ENCODE measurements at places on chromosomes 11 and 22.

DNA sequence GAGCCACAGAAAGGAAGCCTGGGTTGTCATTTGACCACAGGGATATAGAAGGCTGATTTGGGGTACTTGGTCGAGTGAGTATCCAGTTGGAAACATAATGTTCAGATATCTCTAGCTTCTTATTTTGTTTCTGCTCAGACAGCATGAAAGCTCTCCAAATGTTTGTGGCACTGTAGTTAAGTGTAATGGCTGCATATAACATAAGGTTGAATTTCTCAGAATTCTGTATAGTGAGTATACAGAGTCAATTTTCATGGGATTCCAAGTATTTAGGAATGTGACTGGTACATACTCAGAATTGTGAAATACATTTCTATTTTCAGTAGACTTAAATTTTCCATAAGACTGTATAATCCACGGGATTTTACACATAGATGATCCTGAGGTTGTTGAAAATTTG is 2102.1 kb upstream of the RAG2 start:
- no peak for DNase-seq

- DNase-seq = peak; percentile 89
Measured at GRCh38 chr11:363948-364761, 5.1 kb upstream of the B4GALNT4 start.

- no peak for DNase-seq
Measured at GRCh38 chr11:88277349-88277915, 60.1 kb downstream of the CTSC start.

DNA sequence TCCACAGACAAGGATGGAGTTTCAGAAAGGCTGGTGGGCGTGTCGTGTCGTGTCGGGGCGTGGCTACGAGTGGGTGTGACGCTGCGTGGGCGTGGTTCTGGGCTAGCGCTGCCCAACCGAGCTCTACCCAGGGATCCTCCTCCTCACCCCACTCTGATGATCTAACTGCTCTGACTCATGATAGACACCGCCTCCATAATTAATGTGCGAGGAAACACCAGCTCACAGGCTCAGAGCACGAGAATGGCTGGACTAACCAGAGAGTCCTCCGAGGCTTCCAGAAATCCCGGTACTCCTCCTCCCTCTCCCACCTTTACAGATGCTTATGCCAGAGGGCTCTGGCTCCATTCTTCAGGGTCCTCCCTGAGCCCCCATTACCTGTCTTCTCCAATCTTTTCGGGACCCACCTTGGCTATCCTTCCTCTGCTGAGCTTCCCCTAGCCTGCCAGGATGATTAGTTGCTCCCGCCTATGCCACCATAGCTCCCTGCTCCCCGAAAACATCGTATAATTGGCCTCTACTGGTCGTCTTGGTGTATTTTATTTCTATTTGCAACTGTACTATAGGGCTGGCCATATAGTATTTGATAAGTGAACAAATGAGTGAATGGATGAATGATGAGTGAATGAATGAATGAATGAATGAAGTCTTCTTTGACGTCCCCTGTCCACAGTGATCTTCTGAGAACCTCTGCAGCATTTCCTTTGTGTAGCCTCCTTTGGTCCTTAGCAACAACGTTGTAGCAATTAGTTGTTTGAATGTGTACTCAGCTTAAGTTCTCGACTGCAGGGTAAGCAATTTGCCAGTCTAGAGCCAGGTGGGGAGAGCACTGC is 21.7 kb downstream of the TMPRSS13 start:
- peak; percentile 91 for DNase-seq

GRCh38 chr11:82750643-82751139 is 17.0 kb upstream of the FAM181B start:
- DNase-seq = no peak

- no peak for DNase-seq
Measured at GRCh38 chr11:47667135-47667534, 24.8 kb upstream of the MTCH2 start.

- no peak for DNase-seq
Measured at GRCh38 chr22:36280379-36280778, 27.4 kb downstream of the APOL1 start.

- DNase-seq = no peak
Measured at GRCh38 chr11:92449222-92449621, 224.6 kb downstream of the FAT3 start.

GRCh38 chr11:124762105-124762623 is at the start of gene ESAM:
TSS of gene ESAM (minus strand) at chr11:124762290. CDS start at chr11:124762154, 136 bp downstream.
- peak; percentile 85 for DNase-seq

- peak; percentile 70 for DNase-seq
Measured at GRCh38 chr11:26753723-26754504, 32.1 kb upstream of the SLC5A12 start.

DNA sequence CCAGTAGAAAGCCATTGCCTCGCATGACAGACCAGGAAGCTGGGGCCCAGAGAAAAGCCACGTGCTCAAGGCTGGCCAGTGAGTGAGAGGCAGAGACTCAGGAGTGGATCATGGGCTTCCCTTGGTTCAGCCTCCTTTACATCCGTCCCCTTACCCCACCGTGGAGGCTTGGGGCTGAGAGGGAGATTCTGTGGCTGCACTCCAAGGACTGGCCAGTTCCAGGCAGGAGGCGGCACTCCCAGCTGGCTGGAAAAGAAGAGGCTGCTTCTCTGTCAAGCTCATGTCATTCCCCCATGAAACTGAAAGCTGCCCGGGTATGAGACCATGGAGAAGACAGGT is 6.6 kb upstream of the ASCL2 start:
- DNase-seq = peak; percentile 18

GRCh38 chr11:113015098-113015455 is 53.9 kb downstream of the NCAM1 start:
- DNase-seq = no peak

DNA sequence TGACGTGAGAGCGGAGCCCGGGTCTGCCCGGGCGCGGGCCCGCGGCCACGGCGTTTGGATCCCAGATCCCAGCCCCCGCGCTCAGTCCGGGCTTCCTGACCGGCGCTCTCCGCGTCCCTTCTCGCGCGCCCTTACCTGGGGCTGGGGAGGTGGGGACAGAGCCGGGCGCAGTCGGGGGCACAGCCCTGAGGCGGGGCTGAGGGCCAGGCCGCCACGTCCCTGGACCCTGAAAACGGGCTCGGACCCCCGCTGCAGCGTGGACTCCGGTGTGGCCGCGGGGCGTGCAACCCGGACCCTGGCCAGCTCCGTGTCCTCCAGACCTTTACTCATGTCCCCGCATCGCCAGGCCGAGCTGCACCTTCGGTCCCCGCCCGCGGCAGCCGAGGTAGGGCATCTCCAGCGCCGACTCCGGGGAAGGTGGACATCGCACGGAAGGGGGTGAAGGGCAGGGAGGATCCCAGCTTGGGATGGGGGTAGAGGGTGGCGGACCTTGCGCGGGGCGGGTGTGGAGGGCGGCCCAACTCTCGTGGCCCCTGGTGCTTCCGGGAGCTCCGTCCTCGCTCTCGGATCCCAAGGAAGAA is 9.9 kb upstream of the AIFM3 start:
- DNase-seq = peak; percentile 65

DNA sequence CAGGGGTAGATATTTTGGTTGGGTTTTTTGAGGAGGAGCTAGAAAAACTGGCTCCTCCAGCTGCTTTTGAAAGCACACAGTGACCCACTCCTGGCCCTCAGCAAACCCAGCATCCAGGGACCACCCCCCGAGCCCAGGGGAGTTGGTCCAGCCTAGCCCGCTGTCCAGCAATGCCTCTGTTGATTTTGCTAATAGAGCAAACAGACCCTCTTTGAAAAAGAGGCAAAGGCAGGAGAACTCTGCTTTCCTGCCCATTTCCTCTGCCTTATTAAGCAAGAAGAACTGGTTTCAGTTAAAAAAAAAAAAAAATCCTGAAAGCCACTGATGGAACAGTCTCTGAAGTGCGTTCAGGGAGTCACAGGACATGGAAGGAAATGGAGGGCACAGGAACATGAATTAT is 25.3 kb downstream of the ABTB2 start:
- no peak for DNase-seq

DNA sequence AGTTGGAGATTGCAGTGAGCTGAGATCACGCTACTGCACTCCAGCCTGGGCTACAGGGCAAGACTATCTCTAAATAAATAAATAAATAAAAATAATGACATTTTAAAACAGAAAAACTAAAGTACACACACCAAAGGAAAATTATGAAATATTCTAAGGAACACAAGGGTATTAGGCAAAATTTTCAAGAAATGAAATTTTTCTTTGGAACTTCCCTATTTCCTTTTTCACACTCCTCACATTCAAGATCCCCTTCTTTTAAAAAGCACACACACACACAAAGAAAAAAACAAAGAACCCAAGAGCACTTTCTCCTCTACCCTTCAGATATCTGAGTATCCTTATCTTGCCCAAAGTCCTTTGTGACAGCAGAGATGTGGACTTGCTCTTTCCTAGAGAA is 92.8 kb downstream of the CCDC73 start:
- DNase-seq = no peak

GRCh38 chr11:13216019-13216710 is 61.4 kb upstream of the BMAL1 start:
- no peak for DNase-seq

- DNase-seq = peak; percentile 4
Measured at GRCh38 chr22:44393066-44393465, 80.3 kb upstream of the SHISAL1 start.

DNA sequence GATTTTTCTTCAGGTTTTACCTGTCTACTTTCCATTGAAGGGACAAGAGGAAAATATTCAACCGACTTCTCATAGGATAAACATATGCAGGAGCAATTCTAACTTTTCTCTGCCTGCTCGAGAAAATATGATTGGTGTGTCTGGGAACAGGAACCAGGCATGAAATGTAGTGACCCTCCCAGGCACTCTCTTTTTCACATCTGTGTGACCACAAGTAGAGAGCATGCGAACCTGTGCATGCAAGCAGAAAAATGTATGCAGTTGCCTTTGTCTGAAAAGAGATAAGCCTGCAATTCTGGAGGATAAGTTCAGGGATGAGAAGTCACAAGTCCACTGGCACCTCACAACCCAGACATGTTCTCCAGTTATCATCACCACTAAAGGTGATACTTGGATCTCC is 583.5 kb upstream of the FAT3 start:
- DNase-seq = no peak

DNA sequence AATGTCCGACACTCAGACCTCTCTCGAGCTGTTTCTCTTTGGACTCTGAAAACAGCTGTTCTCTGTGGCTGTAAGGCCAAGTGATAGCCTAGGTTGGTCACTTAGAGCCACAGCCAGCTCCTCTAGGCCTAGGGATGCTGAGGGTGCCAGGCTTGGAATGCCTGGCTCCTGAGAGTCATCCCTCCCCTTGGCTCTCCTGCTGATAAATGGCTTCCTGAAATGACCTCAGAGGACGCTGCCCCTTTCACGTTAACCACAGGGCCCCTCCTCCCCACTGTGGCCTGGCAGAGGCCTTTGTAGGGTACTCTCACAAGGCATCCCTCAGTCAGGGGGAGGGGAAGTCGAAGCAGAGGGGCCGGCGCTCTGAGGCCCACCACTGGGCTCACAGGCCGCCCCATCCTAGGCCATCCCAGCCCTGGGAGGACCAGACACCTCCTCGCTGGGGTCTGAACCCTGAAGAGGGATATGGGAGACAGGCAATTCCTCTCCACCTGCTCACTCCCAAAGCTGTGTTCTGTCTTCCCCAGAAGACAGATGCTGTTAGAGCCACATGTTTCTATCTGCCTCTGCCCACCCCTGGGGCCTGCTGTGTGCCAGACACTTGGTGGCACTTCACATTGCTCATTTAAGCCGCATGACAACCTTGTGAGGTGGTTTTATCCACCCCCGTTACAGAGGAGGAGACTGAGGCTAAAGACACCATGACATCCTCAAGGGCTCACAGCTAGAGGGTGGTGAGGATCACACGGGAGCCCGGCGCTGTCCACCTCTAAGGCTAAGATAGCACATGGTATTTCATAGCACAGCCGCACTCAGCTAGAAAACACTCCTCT is 50.9 kb downstream of the ARFGAP3 start:
- DNase-seq = no peak

GRCh38 chr11:64768300-64768694 is 8.5 kb upstream of the PYGM start:
- DNase-seq = no peak

DNA sequence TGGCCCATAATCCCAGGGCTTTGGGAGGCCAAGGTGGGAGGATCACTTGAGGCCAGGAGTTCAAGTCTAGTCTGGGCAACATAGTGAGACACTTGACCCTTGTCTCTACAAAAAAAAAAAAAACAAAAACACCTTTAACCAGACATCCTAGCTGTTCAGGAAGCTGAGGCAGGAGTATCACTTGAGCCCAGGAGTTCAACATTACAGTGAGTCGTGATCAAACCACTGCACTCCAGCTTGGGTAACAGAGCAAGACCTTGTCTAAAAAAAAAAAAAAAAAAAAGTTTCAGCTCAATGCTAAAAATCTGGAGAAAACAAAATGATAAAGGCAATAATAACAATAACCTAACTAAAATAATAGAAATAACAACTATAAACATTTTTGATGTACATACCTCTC is 22.6 kb upstream of the APLP2 start:
- no peak for DNase-seq

DNA sequence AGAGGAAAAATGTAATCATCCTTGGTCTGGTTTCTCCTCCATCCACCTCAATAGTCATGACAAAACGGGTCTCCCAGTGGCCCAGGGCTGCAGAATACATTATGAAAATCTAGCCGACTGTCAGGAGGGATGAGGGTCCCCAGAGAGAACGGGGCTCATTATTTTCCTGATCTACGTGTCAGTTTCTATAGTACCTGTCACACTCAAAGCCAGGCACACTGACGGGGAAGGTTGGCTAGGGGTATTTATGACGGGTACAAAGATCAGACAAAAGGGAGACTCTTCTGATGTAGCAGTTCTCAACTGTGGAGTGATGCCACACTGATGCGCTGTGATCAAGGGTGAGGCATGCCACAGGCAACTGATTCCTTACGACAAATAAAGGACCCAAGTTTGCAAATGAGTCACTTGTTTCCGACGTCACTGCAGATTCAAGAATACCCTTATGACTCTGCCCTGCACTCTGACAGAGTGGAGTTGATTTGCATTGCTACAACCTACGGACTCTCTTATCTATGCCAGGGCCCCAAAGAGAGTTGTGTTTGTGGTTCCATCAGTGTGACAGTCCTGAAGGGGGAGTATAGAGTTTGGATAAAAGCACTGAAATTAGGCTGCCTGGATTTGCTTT is 188.2 kb upstream of the TBCEL start:
- DNase-seq = no peak

DNA sequence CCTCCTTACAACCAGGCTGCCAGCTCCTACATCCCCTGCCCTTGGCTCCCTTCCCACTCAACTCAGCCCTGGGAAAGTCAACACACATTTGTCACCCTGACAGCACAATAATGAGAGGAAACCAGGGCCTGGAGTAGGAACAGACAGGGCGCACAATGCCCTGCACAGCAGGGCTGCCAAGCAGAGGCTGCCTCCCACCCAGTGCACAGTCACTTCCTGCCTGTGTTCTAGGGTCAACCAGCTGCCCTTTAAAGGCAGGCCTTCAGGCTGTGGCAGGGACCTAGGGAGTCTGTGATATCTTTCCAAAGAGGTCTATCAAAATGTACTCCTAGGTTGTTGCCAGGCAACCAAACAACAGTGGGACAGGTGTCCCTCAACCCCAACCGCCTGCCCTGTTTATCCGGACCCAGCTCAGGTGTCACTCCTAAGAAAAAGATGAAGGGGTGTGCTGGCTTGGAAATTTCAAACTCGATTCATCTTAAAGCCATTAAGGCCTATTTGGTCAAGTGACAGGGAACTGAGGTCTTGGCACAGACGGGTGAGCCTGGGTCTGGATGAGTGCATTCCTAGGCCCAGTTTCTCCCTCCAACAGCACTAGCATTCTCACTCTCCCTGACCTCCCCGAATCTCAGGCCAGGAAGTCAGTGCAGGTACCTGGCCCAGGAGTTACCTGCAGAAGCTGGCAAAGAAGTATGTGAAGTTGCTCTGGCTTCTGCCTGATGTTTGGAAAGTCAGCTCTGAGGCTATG is 110.3 kb upstream of the PITPNB start:
- no peak for DNase-seq

- DNase-seq = peak; percentile 26
Measured at GRCh38 chr11:129278586-129279319, 86.6 kb upstream of the ARHGAP32 start.
